ENCODE measurements at places on chromosomes 1 and 21. TPM values are rescaled to one million over a fixed set of nuclear protein-coding genes. Genes with fewer than 3 reads are reported as not detected.

DNA sequence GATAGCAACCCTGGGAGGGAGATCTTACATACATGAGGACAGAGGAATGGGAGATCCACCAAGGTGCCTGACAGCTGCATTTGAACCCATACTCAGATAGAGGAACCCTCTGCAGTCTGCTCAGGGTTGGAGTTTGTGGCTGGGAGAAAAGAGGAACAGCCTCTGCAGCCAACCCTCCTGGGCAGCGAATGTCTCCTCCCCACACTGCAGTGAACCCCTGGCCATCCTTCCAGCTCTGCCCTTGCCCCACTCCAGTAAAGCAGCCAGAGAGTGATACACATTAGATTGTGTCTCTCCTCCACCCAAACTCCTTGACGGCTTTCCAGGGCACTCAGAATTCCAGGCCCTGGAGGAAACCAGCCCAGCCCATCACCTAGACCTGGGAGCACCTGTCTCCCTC is 137.7 kb downstream of the RUNX1 start:
- peak; percentile 43 for DNase-seq

LRRC53 gene
- total RNA-seq: not detected

- DNase-seq: no peak
These were observed 136.2 kb downstream of the KCNK1 start for GRCh38 chr1:233750139-233750538.

CFAP107 gene
- total RNA-seq: not detected

- DNase-seq: no peak
These were observed 792.8 kb downstream of the ADGRL2 start for GRCh38 chr1:82593561-82593960.

- peak; percentile 93 for DNase-seq
These were observed 2.1 kb upstream of the PFKL start for GRCh38 chr21:44297525-44298290.

DNA sequence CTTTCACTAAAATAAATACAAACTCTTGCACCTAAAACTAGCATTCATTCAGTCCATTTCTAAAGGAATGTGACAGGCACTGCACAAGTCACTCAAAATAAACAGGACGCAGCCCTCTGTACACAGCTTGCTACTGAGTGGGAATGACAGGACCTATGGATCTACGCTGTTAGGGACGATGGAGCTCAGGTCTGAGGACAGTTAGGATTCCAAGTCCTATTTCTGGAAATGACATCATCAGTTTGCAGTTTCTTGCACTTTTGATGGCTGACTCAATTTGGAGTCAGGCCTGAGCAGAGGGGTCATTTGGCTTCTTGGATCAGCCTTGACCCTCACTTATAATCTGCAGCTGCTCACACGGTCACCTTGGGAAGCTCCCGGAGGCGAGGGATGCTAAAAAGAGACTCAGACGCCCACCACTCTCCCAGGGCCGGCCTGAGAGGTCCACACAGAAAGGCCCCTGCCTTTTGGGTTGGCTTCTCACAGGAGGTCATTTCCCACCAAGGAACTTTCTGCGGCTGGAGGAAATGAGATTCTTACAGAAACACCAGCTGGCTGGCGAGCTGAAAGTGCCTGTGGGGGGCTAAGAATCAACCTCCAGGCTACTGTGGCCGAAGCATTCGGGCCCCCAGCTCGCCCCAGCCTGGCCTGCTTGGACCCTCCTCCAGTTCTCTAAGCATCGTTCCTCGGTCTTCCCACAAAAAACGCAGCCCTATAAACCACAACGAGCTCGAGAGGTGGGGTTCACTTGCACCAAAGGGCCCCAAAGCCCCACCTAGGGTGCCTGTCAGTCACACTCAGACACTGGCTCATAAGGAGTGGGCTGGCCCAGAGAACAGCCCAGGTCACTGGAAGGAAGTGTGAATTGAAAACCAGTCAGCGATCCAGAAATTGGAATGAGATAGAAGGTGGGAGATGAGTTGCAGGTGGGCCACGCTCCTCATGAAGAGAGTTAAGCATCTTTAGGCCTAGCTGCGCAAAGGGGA is 8.9 kb upstream of the PDE9A start:
- DNase-seq: peak; percentile 26

DNA sequence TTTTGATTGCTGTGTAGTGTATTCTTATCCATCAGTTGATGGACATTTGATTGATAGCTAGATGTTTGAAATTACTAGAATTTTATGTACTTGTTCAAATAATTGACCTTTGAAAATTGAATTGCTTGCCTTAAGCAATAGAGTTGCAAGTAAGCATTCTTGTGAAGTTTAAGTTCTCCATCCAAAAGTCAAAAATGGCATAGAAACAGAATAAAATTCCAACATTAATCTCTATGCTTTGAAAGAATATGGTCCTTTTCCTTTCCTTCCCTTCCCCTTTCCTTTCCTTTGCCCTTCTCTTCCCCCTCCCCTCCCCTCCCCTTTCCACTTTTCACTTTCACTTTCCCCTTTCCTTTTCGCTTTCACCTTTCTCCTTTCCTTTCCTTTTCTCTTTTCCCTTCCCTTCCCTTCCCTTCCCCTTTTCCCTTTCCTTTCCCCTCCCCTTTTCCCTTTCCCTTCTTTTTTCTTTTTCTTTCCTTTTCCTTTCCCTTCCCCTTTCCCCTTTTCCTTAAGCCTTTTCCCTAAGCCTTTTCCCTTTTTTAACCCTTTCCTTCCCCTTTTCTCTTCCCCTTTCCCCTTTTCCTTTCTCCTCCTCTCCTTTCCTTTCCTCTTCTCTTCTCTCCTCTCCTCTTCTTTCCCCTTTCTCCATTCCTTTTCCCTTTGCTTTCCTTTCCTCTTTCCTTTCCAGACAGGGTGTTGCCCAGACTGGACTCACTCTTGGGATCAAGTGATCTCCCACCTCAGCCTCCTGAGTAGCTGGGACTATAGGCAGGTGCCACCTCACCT is 67.4 kb downstream of the SASS6 start:
- DNase-seq: no peak

FCRL1 gene
- total RNA-seq: not detected

- no peak for DNase-seq
These were observed 138.2 kb downstream of the RASAL2 start for GRCh38 chr1:178232108-178232507.

DNA sequence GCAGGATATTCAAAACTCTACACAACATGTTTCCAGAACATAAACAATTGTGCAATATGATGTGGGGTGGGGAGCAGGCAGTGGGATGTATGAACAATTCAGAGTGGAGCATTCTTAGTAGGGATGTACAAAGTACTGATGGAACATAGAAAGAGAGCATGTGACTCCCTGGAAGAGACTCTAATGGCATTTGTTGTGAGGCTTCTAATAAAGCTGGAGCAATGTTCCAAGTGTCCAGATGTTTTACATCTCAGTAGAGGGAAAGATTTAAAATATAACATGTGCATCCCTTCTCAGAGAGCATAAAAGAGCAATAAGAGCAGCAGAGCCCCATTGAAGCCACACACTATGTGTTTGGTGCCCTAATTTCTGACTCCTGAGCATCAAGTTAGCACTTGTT is 116.5 kb downstream of the BRINP2 start:
- no peak for DNase-seq
